ENCODE measurements at places on chromosomes 2 and 18.

DNA sequence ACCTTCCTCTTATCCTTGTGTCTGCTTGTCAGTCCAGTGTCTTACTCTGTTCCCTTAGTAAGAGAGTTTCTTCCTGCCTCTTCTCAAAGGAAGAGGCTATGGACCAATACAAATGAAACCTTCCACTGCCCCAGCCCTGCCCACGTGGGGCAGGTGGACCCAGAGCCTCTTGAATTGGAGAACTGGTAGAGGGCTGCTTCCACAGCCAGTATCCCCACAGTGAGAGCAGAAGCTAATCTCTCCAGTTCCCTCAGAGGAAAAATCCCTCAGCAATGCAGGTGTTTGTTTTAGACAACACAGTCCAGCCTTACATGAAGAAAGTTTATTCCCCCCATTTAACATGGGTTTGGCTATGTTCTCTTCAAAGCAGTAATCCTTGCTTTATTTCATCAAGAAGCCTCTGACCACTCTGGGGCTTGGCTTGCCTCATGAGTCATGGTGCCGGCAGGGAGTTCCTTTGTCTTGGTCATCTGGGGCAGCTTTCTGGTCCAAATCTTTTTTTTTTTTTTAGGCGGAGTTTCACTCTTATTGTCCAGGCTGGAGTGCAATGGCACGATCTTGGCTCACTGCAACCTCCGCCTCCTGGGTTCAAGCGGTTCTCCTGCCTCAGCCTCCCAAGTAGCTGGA lies 6.5 kb upstream of the CYBRD1 start:
- no peak for DNase-seq

DNA sequence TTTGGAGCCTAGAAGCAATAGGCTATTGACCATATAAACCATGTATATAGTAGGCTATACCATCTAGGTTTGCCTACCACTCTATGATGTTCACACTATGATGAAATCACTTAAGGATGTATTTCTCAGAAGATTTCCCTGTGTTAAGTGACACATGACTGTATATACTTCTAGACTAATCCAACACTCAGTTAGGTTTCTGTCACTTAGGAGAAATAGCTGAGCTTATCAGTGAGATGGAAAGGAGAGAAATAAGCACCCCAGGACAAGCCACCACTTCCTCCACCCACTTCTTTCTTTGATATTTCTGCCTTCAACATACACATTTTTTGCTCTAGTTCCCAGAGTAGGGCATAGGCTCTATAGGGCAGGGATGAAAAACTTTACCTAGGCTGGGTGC lies 7.8 kb downstream of the PECR start:
- no peak for DNase-seq

DNA sequence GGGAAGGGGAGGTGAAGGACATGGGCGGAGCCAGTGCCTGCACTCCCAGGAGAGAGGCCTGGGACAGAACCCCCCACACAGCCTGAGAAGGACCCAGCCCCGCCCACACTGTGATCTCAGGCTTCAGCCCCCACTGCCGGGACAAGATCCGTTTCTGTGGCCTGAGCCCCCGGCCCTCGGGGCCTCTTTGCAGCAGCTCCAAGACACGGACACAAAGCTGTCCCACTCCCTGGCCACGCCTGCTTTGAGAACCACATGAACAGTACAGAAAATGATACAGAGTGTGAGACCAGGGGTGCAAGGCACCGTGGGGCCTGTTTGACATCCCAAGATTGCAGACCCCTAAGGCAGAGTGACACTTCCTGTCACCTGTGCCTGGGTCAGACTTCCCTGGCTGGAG lies 74.5 kb downstream of the TWIST2 start:
- no peak for DNase-seq

GRCh38 chr2:43837831-43838559 lies 644 bp downstream of the ABCG5 start:
- DNase-seq = no peak

DNA sequence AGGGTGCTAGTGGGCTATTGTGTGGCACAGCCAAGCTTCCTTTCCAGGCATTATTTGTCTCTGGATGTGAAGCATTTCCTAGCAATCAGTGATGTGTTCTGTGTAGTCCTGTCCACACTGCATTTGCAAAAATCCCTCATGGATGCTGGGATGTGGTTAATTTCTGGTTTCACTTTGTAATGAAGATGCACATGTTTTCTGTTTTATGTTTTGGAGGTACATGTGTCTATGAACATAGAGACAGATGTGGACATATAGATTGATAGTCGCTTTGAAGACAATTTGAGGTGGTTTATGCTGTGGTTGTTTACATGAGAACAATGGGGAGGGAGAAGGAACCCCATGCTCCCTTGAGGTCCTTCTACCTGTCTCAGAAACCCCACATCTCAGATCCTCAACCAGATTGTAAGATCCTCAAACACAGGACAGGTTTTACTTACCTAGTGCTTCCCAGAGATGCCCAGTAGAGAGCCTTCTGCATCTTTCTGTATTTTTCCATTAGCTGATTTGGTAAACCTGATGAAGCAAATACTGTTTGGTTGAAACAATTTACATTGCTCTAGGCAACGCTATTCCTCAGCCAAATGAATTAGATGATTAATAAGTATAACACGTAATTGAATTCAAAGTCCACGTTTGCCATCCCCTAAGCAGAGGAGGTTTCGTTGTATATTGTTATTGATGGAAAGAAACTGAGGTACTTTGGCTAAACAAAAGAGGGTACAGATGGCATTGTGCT lies 204.4 kb downstream of the SPP2 start:
- no peak for DNase-seq

DNA sequence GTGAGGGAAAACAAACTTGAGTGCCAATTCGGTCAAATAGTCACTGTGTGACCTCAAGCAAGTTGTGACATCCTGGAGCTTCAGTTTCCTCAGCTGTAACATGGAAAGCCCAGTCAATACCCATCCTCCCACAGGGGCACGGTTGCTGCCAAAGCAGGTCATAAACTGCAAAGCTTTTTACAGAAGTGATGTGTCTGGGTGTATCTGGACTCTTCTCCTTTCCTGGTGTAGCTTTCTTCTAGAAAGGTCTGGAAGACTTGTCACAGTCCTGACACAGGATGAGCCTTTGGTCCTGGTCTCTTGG lies 4.2 kb upstream of the AFF3 start:
- no peak for DNase-seq

DNA sequence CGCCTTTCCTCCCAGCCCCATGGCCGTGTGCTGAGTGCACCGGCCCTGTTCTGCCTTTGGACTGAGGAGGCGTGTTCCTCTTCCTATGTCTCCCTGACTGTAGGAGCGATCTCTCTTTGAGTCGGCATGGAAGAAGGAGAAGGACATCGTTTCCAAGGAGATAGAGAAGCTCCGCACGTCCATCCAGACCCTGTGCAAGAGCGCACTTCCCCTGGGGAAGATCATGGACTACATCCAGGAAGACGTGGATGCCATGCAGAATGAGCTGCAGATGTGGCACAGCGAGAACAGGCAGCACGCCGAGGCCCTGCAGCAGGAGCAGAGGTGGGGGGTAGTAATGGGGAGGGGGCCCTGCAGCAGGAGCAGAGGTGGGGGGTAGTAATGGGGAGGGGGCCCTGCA lies 29.4 kb upstream of the ASB1 start:
- DNase-seq = no peak

GRCh38 chr2:175824243-175824642 lies 177.8 kb downstream of the LNPK start:
- no peak for DNase-seq

- DNase-seq = no peak
These were observed 166.3 kb downstream of the MYO1B start for GRCh38 chr2:191411472-191411871.

DNA sequence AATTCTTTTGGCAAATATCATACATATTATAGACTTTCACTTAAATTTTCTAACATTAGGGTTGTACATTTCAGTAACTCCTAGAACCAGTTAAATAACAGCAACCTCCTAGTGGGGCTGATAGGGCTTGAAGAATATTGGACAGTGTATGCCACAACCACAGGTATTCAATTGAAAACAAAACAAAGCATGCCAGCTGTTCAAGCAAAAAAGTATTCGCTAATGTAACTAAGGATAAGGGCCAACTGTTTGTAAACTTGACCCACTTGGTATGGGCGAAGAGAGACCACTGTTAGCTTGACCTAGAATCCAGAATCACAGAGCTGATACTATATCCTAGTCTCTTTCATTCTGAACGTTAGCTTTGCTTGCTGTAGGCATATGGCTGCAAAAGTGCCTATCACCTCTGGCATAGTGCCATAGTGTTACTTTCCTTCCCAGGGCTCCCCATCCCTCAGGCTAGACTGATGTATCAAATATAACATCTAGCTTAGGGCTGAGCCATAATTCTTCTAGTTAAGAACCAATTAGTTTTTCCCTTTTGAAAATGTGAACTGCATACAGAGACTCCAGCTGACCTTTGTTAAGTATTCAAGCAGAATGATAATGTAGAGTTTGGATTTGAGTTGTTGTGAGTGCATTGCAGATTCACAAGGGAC lies 458.8 kb upstream of the NRXN1 start:
- no peak for DNase-seq

GRCh38 chr2:56335101-56335500 lies 151.3 kb downstream of the CCDC85A start:
- no peak for DNase-seq

GRCh38 chr2:133768256-133768655 lies 200.0 kb upstream of the NCKAP5 start:
- no peak for DNase-seq

DNA sequence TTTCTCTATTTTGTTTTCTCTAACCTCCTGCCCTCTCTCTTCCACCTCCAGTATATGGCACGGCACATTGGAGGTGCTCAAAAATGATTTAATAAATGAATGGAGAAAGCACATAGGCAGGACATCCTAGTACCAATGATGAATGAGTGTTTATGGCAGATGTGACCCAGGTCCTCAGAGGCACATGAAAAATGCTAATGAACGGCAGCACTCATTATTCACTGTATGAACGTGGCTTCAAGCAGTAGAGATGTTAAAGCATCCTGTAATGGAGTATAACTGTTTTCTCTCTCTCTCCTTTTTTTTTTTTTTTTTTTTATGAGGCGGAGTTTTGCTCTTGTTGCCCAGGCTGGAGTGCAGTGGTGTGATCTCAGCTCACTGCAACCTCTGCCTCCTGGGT lies 72.4 kb downstream of the MBP start:
- DNase-seq = no peak

DNA sequence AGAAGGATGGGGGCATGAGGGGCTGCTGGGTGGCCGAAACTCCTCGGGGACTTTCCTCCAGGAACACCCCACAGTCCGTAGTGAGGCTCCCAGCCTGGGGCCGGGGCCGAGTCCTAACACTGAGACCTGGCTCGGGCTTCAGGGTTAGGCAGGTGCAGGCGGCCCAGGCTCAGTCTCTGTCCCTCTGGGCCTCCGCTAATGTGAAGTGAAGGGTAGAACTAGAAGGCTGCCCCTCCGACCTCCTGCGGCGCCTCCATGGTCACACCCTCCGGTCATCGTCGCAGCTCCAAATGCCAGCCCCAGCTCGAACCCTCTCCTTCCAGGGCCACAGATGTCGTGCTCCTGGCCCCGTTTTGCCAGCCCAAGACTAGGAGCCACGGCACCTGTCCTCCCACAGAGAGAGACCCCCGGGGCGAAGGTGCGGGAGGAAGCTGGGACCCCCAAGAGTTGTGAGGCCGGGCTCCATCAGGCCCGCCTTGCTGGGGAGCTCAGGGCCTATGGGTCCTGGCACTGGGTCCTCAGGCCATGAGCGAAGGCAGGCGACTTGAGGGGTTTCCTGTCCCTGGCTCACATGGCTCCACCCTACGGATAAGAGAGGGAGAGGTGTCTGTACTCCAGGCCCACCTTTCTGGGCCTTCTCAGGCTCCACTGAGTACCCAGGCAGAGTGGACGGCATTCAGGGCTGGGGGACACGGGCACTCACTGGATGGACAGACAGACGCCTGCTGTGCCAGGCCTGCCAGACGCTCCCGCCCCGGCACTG lies 797 bp downstream of the ANO7 start:
- DNase-seq = no peak

- DNase-seq = no peak
These were observed 764.9 kb downstream of the DSC3 start for GRCh38 chr18:30277676-30278075.

DNA sequence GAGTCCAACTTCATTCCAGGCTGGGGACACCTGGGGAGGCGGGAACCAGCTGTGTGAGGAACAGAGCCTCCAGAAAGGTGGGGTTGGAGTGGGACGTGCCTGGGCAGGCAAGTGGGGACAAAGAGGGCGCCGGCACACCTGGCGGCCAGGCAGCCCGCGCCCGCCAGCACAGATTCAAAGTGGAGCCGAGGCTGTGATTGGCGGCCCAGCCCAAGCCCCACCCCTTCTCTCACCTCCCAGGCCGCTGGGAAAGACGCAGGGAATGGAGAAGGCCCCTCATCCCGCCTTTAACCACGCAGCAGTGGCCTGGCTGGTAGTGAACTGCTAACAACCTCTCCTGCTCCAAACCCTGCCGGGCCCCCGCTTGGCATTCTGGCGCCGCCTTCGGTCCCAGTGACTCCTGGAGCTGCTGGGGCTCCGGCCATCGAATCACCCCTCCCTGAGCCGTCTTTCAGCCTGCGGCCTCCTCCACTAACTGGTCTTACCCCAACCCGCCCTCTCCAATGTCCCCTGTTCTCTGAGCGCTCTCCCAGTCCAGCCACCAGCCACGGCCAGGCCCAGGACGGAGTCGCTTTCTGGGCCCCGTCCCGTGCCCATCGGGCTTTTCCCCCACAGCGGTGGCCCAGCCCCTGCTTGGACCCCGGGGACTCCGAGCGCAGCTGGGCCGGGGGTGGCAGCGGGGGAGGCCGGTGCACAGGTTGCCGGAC lies 27.9 kb upstream of the PTMA start:
- peak; percentile 91 for DNase-seq

- no peak for DNase-seq
These were observed at the start of gene TM4SF20 for GRCh38 chr2:227379095-227379494. TM4SF20 (minus strand) TSS chr2:227379306; CDS start chr2:227379268, 38 bp downstream.

DNA sequence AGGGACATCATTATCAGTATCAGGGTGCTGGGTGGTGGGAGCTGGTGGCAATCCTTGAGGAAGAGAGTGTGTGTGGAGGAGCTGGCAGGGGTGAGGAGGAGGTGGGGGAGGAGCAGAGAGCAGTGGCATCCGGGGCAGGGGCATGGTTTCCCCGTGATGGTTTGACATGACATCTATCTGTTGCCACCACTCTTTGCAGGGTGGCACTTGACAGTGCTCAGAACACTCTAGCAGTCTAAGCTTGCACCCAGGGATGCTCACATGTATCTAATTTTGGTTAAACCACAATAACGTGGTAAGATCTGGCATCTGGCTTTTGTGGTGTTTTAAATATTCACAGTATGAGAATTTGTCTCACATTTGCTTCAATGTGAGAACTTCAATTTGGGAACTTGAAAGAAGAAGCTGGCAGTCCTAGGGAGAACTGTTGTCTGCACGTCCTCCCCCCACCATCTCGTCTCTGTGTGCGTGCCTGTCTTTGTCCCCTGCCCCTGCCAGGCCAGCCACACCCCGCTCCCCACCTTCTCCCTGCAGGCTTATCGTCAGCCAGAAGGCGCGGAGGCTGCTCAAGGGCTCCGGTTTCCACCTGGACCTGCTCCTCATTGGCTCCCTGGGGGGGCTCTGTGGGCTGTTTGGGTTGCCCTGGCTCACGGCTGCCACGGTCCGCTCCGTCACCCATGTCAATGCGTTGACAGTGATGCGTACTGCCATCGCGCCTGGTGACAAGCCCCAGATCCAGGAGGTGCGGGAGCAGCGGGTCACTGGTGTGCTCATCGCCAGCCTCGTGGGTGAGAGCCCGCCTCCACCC lies 11.7 kb downstream of the SLC4A3 start:
- no peak for DNase-seq

- no peak for DNase-seq
These were observed 14.5 kb upstream of the ZBTB14 start for GRCh38 chr18:5309888-5310470.

All from NCI-H774 (cell line).